ENCODE measurements at places on chromosomes 2 and 18.

DNA sequence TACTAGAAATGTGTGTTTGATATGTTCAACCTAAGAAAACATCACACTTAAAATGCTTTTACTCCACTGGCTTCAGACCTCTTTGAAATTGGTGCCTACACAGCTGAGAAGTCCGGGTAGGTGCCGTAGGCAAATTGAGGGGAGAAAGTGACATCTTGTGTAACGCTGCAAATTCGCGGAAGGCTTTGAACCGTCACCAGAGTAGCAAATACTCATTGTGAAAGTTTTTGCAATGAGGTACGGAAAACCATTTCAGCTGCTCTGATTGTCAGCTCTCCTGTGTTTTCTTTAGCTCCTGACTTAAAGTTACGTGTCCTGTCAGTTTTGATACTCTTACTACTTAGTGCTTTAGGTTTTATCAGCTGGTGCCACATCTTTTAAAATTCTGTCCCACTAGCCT lies 224.5 kb downstream of the FAM210A start:
- no peak for DNase-seq

GRCh38 chr2:5666798-5667197 lies 25.4 kb upstream of the SOX11 start:
- no peak for DNase-seq

- no peak for DNase-seq
Measured at GRCh38 chr2:1286929-1287328, 126.3 kb upstream of the TPO start.

- no peak for DNase-seq
Measured at GRCh38 chr2:240643811-240644150, 18.5 kb downstream of the GPR35 start.

- no peak for DNase-seq
Measured at GRCh38 chr18:41456831-41457230, 498.2 kb upstream of the PIK3C3 start.

DNA sequence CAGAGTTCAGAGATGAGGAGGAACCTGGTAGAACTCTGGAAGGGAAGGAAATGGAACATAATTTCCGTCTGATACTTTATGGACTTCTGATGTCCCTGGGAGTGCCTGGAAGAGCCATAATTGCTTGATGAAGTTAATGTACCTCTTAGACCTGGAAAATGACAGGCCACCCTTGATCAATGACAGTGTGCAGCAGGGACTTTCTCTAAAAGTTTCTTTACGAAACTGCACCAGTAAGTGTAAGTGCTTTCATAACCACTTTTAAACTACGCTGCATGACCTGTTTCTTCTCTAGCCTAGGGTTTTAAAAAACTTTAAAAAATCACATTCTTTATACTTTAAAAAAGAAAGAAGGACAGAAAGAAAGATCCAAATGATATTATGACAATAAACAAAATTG lies 164.5 kb downstream of the LPIN1 start:
- no peak for DNase-seq

GRCh38 chr2:239902749-239903201 lies 122.4 kb downstream of the NDUFA10 start:
- DNase-seq, result no peak

DNA sequence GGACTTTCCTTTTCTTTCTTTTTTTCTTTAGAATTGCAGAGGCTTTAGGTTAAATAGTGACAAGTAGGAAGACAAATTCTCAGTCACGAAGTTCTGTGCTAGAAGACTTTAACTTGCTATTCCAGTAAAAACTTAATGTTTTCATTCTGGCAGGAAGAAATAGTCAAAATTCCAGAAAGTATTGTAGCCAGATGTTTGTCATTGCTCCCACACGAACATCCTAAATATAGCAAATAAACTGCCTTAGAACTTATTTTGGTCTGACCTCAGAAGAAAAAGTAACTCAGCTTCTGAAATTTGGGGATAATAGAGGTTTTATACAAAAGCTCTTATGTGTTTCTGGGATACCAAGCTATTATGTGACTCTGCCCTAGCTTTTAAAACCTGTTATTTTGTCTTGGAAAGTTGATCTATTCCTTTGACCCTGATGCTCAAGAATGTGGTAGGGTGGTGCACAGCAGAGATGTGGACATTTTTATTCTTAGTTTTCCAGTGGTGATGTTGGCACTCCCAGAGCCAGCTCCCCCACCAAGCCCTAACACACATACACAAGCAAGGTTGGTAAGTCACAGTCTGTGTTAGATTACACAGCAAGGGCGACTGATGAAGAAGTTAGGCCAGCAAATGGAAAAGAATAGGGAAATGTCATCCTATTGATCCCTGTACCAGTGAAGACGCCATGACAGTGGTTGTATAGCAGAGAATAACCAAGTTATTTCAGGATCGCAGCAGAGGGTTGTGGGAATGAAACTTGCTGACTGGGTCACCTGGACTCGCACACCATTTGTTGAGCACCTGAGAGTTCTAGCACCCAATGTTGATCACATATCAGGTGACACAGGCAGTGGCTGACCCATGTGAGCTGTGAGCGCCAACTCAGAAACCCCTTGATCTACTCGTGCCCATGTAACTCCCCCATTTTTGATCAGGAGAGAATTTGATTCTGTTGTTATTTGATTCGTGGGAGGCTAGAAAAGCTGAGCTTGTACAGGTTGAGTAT lies 23.7 kb downstream of the FARP2 start:
- no peak for DNase-seq

DNA sequence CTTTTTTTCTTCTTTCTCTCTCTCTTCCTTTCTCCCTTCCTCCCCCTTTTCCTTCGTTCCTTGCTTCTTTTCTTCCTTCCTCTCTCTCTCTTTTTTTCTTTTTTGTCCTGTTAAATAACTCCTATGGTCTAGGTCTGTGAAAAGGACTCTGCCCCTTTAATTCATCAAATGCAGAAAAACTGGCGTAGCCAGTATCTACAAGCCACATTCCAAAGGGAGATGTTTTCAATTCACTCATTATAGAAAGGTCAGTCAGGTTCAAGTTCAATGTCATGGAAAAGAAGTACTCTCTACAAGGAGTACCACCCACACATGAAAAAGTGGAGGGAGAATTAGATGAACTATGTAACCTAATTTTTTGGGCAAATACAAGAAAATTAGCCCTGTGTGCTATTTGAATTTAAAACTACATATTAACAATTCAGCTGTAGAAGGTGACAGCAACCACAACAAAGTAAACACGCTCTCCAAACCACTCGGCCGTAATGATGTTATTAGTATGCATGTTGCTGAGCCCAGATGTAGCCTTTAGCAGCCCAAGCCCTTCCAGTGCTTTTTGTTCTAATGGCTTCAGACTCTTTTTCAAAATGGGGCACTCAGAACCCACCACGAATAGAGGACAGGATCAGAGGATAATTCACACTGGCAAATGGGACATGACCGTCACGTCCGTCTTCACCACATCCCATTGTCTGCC lies 735.4 kb upstream of the FANCL start:
- DNase-seq, result peak; percentile 67

DNA sequence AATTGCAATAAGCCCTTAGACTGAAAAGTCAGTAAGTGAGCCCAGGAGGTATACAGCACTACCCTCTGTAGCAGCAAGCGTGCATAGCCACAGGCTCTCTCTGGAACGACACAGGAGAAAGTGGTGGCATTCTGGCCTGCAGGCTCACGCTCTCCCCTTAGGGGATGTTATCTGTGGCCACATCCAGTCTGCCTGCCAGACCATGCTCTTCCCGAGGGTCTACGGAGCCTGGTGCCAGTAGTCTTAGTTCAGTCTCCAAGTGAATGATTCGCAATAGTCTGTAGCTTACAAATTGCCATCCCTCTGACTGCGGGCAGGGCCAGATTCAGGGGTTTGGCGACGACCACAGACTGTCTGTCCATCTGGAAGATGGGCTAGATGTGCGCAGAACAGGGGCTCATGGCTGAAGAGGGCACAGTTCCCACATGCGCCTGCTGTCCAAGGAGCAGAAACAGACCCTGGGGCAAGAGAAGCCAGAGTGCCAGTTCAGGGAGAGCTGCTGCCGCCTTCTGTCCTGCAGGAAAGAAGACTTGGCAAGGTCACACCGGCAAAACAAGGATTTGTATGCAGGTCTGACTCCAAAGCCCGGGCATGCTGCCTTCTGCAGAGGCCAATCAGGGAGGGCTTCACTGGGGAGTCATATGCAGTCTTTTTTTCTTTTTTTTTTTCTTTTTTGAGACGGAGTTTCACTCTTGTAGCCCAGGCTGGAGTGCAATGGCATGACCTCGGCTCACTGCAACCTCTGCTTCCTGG lies 3.5 kb upstream of the KLF11 start:
- no peak for DNase-seq

DNA sequence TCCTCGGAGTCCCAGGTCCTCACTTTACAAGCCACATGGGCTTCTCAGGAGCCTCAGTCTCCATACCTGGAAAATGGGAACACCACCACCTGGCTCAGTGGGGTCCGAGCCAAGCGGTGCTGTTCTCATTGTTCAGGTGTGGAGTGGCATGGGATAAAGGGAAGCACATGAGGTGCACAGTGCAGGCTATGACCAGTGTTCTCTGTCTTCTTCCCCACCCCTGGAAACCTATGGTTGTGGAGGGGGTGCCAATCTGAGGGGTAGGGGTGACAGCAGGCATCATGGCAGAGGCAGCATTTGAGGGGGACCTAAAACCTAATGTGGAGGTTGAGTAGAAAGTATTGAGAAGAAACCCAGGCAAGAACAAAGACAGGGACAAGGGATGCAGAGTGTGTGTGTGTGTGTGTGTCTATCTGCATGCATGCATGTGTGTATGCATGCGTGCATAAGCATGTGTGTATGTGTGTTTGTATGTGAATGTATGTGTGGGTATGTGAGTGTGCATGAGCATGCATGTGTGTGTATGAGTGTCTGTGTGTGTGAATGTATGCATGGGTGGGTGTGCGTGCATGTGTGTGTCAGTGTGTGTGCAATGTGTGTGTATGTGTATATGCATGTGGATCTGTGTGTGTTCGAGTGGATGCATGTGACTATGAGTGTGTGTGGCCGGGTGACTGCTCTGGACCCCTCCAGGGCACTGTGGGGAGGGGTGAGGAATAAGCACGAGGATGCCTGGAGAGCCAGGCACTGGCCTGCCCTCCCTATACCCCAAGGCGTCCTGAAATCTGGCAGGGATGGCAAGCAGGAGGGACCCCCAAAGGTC lies 4.0 kb downstream of the KIF1A start:
- DNase-seq, result peak; percentile 4

DNA sequence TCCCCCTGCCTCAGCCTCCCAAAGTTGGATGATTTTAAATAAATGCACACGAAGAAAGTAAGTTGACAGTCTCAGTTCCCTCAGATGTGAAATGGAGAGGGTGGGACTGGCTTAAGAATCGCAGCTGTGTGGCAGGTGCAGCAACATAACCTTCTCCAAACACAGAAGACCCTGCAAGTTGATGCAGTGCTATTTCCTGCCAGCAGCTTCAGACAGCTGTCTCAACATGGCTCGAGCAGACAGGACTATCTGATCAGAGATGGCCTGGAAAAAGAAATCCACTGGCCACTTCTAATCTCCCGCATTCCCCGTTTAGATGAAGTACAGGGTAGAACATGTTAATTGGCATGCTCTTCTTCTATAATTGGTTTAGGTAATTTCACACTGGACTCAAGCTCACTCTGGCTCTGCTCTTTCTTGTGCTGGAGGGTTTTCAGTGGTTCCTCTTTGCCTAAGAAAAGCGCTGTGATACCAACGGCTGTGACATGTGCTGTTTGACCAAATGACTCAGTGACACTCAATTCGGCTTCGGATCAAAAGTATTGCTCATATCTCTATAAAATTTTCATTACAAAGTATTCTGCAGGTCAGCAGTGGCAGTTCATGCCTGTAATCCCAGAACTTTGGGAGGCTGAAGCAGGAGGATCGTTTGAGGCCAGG lies 40.2 kb downstream of the MYOM1 start:
- DNase-seq, result no peak

DNA sequence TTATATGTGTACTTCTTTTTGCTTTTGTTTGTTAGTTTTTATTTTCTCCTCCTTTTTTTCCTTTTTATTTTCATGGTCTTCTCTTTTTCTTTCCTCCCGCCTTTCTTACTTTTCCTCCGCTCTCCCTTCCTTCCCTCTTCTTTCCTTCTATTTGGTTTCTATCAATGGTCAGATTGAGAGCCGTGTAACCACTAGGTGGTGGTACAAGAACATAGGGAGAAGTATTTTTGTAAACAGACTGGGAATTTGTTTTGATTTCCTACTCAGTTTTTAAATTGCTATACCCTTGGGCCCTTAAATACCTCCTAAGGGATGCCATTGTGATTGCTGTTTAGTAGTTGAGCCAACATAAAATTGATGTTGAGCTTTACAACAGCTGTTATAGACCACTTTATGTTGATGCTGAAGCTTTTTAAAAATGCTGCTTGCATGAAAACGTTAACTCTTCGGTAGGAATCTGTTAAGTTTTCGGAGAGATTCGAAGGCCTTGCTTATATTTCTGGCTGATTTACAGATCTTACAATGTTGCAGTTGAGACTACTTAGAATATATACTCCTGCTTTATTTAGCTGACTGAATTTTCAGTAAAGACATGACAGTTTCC lies 124.2 kb downstream of the UBE2E3 start:
- DNase-seq, result peak; percentile 66

- peak; percentile 39 for DNase-seq
Measured at GRCh38 chr2:234285541-234285940, 211.3 kb downstream of the ARL4C start.

- no peak for DNase-seq
Measured at GRCh38 chr2:85504778-85505261, 34.1 kb upstream of the MAT2A start.

- no peak for DNase-seq
Measured at GRCh38 chr2:209726311-209726710, 45.3 kb upstream of the UNC80 start.

DNA sequence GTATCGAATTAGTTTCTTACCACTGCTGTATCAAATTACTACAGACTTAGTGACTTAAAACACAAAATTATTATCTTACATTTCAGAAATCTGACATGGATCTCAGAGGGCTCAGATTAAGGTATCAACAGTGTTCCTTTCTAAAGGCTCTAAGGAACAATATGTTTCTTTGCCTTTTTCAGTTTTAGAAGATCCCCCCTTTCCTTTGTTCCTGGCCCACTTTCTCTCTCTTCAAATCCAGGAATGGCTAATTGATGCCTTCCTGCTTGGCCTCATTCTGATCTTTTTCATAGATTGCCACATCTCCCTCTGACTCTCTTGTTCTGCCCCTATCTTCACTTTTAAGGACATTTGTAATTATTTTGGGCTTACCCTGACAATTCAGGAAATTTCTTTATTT lies 65.7 kb downstream of the LRP1B start:
- no peak for DNase-seq

DNA sequence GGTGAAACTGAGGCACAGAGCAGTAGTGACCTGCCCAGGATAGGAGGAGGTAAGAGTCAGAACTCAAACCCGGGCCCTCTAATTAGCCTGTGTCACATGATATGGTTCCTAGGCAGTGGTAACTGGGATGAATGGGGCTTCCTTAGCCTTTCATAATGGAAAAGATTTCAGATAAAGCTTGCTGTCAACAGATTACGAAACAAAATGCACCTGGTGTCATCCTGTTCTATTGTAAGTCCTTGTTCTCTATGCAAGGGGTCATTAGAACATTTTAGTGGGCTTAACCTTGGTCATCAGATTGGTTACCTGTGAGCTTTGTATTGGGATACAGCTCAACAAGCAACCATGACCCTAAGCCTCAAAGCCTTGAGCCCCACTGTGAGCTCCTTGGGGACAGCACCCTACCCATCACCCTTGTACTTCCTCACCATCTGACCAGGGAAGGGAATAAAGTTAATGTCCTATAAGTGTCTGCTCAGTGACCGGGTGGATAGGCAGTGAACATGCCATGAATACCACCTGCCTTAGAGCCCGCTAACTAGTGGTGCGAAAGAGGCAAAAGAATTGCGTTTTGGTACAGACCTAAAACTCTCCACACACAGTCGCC lies 70.3 kb upstream of the RMDN2 start:
- DNase-seq, result no peak
